Activated CD4-positive, alpha-beta T cell treated with anti-CD3 and anti-CD28 coated beads, Interleukin-2, amount 10 ng/mL, durations not matched to agents 7 days and 5 days (primary cell): ENCODE measurements at places on chromosomes 16 and 17.

DNA sequence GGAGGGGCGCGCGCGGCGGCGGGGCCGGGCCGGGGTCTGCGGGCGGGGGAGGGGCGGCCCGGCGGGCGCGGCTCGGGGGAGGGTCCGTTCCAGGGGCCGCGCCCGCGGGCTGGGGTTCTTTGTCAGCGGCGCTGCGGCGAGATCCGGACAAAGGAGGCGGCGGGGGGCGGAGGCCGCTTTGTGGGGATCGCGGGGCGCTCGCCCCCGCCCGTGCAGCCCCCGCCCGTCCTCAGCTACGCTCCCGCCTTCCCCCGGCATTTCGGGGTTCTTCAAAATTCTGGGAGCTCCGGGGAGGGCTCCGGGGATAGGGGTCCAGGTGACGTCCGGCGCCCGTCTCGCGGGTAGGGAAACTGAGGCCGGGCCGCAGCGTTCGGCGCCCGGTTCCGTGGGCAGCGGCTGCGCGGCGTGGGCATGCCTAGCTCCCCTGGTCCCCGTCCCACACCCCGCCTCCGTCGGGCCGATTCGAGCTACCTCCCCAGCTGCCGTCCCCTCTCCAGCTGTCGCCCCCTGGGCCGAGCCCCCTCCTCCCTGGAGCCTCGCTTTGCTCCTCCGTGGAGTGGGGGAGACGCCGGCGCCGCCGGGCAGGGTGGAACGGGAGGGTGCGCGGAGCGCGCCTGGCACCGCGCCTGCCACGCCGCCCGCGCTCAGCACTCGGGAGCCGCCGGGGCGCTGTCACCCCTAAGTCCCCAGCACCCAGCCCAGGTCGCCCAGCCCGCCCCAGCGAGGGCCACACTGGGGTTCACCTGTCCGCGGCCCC, 546 bp downstream of the SNN start:
- no peak for DNase-seq

GRCh38 chr17:65456368-65457151, 104.9 kb downstream of the AXIN2 start:
- DNase-seq: no peak

DNA sequence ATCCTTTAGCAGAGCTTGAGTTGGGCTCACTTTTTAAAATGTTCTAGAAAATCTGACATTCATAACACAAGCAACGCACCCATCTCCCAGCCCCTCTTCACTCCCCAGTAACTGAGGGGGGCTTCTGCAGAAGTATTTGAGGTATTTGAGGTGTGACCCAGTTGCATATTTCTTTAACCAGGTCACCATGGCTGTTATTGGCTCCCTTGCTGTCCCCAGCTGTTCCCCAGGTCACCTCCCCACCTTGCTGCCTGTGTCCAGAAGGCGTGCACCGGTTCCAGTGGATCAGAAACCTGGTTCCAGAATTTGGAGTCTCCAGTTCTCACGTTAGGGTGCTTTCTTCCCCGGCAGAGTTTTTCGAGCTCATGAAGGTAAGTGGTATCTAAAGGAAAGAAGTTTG, 13.8 kb downstream of the PGS1 start:
- DNase-seq: no peak

DNA sequence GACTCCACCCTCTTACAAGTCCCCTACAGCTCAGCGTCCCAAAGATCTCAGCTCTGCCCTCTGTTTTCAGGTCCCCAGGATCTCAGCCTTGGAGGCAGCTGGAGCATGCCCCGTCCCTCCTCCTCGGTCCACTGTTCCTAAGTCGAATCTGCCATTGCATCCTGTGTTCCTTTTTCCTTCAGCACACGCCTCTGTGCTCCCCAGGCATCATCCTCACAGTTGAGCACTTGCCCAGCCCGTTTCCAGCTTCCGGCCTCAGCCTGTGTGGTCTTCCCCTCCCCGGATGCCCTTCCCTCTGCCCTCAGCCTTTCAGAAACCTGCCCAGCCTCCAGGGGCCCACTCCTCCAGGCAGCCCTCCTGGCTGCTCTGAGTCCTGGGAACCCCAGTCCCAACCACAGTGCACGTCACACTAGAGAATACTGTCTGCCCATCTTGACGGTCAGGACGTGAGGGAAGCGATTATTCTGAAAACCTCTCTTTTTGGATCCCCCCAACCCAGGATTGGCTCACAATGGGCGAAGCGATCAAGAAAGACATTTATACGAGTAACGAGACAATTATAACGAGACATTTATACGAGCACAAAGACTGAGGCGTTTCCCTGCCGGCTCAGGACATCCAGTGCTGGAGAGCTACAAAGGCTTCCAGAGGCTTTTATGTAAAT, 41.4 kb downstream of the RPH3AL start:
- no peak for DNase-seq

DNA sequence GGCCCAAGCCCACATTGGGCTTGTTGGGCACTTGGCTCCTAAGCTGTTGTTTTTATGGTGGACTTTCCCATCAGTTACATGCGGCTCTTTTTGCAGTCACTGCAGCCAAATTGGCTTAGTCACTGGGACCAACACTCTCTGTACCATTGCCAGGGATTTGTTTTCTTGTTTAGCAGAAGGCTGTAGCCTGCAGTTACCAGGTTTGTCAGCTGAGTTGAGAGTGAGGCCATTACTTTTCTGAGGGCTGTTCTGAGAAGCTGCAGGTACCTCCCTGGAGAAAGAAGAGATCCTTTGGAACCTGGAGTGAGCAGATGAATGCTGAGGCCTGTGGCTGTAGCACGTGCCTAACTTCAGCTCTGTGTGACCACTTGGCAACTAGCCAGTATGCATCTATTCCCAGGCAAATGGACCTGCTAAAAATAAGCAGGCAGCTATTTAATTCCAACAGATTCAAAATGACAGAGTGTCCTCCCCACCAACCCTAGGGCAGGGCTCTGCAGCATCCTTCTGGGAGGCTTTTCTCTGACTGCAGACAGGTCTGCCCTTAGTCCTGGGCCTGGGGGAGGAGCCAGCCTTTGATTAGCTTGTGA, 12.9 kb downstream of the AKAP1 start:
- DNase-seq: no peak

DNA sequence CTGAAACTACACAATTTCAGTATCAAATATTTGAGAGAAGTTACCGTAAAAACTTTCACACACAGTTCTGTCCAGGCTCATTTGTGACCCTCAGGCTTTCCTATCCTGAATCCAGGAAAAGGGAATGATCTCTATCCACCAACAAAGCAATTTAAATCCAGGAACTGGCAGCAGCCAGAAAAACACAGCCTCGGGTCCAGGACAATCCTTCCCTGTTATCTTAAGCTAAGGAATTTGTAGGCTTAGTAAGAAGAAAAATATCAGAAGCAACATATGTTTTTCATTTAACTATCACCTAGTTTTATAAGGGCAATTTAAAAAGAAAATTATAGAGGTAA, 47.1 kb downstream of the TEX2 start:
- no peak for DNase-seq

- DNase-seq: no peak
Measured at GRCh38 chr16:48961546-48961945, 320.1 kb downstream of the CBLN1 start.

- no peak for DNase-seq
Measured at GRCh38 chr16:19417640-19418039, at the start of gene TMC5. Gene TMC5 (plus strand): TSS chr16:19417883. CDS start chr16:19440039, 22,156 bp downstream.

DNA sequence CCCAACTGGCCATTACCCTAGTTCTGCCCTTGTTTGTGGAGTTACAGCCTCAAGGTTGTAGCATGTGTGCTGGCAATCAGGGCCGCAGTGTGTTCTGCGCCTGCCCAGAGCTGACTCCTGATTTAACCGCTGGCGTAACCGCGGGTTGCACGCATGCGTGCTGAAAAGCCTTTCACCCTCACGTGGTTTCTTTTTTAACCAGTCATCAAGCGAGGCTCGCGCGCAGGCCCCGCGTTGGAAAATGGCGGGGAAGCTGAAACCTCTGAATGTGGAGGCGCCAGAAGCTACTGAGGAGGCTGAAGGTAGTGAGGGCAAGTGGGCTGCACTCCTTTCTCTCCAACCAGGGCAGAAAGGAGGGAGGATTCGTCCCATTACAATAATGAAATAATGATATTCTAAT, at the start of gene SYCE1L:
SYCE1L (plus strand) TSS at position 198 of the 400 bp plus-strand sequence; CDS start at position 242, 44 bp downstream.
- no peak for DNase-seq

GRCh38 chr17:39239640-39240314, 14.0 kb upstream of the STAC2 start:
- peak; percentile 68 for DNase-seq

- no peak for DNase-seq
Measured at GRCh38 chr17:40580140-40580539, 14.9 kb upstream of the CCR7 start.

- DNase-seq: peak; percentile 47
Measured at GRCh38 chr16:81315271-81316175, 761 bp downstream of the GAN start.

DNA sequence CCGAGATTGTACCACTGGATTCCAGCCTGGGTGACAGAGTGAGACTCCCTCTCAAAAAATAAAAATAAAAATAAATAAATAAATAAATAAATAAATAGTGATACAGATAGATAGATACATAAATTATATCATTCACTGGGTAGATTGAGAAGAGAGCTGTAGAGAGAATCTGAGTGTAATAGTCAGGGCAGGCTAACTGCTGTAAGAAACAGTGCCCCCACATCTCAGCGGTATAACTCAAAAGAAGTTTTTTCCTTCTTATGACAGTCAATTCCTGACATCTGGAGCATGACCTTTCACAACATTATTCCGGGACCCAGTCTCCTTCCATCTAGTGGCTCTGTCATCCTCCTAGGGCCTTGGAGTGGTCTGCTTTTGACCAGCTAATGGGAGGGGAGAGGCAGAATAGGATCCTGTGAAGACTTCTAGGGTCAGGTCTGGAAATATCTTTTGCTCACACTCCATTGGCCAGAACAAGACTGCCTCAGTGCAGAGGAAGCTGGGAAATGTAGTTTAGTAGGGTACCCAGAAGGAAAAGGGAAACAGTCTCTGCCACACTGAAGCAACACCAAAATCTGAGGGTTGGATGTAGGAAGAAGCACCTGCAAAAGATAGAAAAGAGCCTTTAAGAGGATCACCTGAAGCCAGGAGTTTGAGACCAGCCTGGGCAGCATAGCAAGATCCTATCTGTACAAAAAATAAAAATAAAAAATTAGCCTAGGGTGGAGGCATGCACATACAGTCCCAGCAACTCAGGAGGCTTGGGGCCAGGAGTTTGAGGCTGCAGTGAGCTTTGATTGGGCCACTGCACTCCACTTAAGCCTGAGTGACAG, 3.0 kb upstream of the QPRT start:
- DNase-seq: peak; percentile 38

DNA sequence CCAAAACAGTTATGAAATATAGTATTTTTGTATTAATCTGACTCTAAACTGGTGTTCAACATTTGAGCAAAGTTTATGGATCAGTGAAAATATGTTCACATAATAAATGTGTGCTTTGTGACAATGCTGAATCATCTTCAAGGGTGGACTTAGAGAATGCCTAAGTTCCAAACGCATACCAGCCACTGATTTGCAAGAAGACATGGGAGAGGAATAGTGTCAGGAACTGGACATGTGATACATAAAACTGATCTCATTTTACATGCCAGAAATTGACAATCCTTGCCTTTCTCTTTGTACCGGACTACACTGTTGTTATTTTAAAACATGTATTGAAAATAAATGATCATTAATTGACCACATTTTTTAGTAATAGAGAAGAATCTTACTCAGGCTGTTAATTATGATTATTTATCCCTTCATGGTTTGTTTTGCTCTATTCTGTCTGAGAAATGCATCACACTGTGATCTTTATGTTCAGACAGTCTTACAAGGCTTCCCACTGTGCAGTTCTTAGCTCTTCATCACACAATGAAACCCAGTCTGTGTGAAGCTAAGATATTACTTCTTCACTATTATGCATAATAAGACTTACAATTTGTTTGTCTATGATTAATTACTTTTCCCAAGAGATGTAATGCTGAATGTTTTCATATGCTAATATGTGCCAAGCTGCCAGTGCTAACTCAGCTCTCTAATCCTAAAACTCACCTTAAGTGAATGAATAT, 1180.6 kb upstream of the CDH8 start:
- no peak for DNase-seq

DNA sequence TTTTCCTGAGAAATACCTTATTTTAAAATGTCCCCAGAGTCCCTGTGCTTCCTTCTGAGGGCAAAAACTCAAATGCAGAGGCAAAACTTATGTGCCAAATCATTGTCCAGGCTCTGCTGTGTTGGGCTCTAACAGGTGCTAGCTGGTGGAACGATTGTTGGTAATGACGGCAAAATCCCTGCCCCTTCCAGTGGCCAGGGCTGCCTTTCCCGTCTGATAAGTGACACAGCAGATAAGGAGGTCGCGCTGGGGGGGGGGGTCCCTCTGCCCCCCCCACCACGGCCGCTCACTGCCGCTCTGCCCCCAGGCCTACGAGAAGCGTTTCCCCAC, 29.1 kb downstream of the SEC14L5 start:
- DNase-seq: no peak

DNA sequence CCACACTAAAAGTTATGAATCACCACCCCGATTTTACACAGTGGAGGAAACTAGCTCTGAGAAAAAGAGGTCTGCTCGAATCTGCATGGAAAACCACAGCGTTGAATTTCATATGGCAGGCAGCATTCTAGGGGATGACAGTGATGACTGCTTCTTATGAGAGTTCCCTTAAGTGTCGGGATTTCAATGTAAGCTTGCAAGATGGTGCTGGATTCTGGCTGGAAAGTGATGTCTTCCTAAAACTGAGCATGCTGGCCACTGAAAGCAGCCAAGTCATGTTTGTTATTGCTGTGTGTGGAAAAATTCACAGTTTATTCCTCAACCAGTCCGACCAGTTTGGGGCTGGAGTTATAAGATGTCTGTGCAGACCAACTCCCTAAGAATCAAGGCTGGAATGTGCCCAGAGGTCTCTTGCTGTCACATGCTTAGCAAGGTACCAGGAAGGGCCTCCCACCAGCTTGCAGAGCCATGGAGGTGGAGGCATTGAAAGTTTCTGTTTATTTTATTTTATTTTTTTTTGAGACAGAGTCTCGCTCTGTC, 37.2 kb upstream of the GAN start:
- DNase-seq: no peak

DNA sequence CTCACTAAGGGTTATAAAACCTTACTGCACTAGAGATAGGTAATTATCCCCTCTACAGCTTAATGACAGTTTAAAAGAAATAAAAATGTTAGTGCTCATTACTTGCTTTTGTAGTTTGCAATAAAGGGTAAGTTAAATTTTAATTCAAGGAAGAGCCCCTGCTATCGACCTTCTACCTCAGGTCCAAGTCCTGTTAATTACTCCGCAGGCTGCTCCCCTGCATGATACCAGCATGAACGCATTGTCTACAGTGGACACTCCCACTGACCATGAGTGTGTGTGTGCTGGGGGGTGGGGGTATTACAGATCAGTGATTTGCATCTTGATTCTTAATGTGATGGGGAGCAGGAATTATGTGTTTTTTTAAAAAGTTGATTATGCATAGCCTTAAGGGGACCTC, 103.1 kb downstream of the AATF start:
- DNase-seq: no peak

DNA sequence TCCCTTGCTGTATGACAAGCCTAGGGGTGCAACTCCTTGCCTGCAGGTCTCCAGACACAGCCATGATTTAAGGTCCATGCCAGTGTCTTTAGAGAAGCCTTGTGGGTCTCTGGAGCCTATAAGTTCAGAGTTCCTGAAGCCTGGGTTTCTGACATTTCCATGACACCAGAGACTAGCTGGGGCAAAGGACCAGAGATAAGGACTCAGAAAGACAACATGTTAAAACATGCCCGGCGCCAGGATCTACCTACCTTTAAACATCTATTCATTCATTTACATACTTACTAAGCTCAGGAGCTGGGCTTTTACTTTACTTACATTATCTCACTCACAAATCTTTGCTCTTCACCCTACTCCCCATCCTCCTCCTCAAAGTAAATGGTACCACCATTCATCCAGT, 1.5 kb downstream of the MRPL27 start:
- no peak for DNase-seq
